ENCODE measurements at places on chromosomes 7 and 10.

DNA sequence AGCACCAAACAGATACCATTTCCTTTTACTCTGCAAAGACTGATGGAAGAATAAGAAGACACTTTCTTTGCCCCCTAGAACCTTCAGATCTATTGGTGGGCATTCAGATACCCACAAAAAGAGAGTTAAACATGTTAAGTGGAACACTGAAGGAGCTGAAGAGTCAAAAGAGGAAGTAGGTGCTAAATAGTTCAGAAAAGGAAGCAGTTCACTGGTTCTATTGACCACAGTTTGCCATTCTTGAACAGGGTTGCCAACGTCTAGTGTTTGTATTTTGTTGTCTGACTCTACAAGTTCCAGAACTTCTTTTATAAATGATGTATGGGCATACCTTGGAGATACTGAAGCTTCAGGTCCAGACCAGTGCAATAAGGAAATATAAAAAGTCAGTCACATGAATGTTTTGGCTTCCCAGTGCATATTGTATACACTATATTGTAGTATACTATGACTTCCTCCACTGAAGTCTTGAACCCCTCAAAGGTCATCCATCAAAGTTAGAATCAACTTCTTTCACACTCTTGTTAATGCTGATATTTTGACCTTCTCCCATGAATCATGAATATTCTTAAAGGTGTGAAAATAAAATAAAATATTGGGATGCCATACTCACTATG is 47.5 kb upstream of the AGR3 start:
- DNase-seq, result no peak

DNA sequence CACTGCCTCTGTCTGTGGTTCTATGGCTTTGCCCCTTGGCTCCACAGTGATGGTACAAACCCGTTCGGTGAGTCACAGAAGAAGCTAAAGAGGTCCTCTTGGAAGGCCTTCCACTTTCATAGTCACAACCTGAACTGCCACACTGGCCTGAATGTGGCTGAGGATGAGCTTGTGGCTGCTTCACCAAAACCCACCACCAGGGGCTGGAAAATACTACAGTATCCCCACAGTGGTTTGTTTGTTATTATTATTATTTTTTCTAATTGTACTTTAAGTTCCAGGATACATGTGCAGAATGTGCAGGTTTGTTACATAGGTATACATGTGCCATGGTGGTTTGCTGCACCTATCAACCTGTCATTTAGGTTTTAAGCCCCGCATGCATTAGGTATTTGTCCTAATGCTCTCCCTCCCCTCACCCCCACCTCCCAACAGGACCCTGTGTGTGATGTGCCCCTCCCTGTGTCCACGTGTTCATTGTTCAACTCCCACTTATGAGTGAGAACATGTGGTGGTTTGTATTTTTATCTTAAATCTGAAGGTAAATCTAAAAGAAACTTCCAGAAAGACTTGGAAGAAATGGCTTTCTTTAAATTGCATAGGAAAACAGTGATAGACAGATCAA is 160.8 kb upstream of the NPSR1 start:
- DNase-seq, result no peak

DNA sequence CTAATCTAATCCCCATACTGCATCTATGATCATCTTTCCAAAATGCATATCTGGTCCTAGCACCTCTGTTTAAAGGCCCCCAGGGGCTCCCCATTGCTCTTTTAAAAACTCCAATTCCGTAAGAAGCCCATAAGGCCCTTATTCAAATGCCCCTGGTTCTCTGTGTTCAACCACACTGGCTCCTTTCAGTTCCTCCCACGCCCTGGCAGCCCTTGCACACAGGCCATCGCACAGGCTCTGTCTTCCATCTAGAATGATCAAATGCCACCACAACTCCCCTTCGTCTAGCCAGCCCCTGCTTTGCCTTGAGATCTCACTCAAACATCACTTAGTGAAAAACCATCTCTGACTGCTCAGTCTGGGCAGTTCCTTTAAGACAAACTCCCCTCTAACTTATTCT is 112.9 kb upstream of the LYZL2 start:
- DNase-seq, result no peak

GRCh38 chr7:45177801-45178200 is 20.2 kb downstream of the RAMP3 start:
- DNase-seq, result no peak

DNA sequence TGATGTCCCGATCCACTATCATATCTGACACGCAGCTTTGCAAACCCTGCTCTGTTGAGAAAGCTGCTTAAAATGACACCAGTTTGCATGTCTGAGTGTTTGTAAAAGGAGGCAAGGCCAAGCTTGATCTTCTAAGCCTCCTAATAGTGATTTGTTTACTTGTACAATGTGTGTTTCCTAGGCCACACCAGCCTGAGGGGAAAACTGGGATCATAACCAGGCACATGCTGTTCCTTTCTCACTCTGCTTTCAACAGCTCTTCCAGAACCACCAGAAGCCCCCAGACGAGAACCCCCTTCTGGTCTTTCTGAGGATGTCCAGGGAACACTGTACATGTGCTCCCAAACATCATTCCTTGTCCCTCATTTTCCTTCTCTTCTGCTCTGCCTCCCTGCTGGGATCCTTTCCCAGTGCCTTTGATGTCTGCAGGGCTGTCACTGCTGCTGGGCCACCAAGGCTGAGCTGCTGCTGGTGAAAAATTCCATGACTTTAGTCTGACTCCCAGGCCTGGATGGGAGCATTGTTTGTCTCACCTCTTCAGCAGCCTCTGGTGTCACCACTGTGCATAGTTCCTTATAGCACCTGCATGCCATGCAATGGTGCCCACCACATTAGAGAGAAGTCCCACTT is 4.0 kb upstream of the LGI1 start:
- no peak for DNase-seq

DNA sequence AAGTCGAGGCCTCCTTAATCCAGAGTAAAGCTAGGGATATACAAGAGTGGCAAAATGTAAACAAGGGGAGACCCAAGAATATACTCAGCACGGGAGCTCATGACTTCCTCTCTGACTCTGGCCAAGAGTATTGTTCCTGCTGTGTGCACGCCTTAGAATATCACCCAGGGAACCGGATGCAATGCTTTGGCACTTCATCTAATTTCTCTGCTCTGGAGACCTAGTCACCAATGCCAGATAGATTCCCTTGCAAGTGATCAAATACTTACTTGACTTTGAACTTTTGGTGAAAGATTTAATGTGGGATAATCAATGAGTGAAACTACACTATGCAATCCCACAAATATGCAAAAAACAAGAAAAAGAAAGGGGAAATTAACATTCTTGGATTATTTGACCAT is 695.5 kb downstream of the INHBA start:
- no peak for DNase-seq

DNA sequence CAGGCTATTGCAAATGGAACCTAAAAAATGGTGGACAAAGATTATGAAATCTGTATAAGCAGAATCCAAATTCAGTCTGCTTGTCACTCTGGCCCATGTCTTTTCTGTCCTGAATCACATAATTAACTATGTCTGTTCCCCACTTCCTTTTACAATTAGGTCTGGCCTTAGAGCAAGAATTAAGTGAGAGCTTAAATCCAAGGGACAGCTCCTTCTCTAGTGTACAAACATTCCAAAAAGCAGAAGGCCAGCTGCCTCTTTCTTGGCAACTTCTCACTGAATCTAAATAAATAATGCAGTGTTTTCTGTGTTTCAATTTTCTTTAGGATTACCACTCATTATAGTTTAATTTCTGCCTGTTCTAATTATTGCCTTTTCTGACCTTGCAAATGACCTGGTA is 39.3 kb upstream of the NEBL start:
- no peak for DNase-seq

DNA sequence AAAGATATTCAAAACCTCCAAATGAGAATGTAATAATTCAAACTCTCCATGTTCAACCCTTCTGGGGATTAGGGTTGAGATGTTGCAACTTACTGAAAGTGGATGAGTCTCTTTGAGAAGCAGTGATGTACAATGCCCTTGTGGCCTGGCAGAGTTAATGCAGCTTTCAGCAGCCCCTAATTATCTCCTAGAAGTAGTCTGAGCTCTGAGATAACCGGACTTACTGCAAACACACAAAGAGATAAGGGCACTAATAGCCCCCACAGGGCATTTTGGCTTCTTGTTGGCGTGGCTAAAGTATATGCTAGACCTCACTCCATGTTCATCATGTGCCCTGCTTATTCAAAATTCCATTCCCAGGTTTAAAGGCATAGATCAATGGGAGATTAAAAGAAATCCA is 404.7 kb downstream of the NEBL start:
- DNase-seq, result no peak

DNA sequence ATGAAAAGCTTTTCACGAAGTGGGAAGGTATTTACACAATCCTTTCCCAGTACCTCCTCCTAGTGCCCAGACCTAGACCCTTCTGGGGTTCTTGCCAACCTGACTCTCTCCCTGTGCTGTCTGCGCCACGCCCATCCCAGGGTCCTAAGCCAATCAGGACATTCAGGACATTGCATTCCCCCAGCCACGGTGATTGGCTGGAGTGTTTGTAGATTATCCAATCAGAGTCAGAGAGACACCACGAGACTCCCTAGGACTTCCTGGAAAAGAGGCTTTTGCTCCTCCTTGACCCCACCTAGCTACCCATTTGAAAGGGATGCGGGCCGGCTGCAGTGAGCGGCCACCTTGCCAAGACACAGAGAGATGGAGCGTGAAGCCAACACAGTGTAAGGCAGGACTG is 3.5 kb upstream of the GDF2 start:
- peak; percentile 45 for DNase-seq
